WTC11 (cell line): ENCODE measurements at places on chromosomes 3 and 15.

GRCh38 chr3:66382142-66382541 lies 118.7 kb downstream of the LRIG1 start:
- no peak for DNase-seq

DNA sequence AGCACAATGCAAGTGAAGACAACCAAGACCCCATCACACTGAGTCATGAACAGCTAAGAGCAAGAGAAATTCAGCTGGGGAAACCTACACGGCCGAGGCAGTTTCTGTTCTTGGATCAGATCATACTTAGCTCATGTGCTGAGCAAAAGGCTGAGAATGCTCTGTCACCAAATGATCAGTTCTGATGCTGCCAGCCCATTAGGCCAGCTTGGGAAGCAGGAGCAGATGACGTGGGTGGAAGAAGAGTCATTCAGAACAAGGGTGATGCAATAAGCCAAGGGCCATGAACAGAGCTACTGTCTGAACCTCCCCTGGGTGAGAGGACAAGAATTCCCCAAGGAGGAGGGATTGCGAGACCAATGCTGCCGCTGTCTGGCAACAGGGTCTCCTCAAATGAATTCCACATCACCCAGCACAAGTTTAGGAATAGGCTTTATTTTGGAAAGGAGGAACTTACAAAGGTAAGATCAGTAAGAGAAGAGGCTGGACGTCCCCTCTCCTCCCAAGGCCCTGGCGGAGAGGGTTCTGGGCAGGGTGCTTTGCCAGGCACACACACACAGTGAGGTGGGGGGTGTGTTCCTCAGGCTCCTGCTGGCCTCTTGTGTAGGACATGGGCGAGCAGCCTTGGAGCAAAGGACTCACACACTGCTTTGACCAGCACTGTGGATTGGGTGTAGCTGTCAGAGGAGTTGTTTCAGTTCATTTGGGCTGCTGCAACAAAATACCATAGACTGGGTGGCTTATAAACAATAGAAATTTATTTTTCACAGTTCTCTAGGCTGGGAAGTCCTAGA lies 65.6 kb upstream of the CTXND1 start:
- DNase-seq: no peak

GRCh38 chr15:78396186-78396814 lies 41.7 kb upstream of the IREB2 start:
- no peak for DNase-seq

- no peak for DNase-seq
Observed at GRCh38 chr15:66940368-66940767, 125.0 kb upstream of the SMAD3 start.

DNA sequence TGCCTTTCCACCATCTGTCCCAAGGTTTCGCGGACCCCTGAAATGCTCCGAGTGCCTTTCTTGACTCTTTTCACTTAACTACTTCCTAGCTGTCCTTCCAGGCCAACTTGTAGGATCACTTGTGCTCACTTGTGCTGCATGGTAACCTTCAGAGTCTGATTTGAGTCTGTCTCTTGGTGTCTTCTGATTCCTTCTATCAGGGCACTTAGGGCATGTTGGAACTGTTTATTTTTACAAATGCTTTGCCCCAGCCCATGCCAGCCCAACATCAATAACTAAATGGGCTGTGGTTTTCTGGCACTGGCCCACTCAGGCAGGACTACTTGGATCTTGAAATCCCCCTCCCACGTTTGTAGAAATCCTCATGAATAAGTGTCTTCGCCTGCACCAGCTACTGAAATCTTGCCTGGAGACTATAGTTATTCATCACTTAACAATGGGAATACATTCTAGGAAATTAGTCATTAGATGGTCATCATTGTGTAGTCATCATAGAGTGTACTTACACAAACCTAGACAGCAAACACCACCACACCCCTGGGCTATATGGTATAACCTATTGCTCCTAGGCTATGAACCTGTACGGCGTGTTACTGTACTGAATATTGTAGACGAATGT lies 123.1 kb upstream of the STRIT1 start:
- DNase-seq: no peak

GRCh38 chr3:16374047-16374934 lies 109.3 kb downstream of the OXNAD1 start:
- DNase-seq: no peak

GRCh38 chr15:58336161-58336560 lies 95.6 kb upstream of the LIPC start:
- DNase-seq: no peak

- no peak for DNase-seq
Observed at GRCh38 chr15:33971811-33972210, 3.5 kb downstream of the CHRM5 start.

DNA sequence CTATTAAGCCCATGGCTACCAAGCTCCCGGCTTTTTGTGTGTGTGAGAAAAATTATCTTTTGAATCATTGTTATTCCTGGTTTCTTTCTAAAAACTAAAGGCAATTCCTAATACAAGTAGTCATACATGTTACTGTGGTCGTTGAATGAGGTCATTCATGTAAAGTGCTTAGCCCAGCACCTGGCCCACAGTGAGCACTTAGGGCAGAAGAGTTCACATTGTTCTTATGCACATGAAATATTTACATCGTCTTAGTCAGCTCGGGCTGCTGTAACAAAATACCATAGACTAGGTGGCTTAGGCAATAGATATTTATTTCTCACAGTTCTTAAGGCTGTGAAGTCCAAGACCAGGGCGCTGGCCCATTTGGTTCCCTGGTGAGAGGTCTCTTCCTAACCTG lies 216.1 kb downstream of the SHQ1 start:
- no peak for DNase-seq

DNA sequence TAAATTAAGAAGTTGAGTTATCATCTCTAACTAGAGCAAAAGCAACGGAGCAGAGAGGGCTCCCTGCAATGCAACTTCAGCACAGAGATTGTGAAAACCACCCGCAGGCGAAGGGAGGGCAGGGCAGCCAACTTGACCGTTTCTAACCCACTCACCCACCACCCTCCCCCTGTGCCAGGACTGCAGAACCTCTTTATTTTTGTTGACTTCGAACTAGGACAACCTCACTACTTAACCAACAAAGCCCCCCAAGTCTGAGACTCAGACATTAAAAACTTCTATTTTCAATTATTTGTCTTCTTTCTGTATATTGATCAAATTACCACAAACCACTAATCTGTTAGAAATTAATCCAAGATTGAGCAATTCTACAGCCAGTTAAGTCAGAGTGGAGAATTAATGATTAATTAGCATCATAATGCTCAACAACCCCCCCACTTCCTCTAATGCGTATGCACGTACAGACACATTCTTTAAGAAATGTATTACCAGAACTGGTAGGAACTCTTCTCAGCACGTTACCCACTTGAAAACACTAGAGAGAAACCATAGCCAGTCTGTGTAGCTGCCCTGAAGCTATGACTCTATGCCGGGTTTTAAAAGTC lies 2.0 kb downstream of the MGLL start:
- DNase-seq: no peak
